Activated CD8-positive, alpha-beta T cell treated with anti-CD3 and anti-CD28 coated beads for 36 hours (primary cell): ENCODE measurements at places on chromosomes 16 and 17.

DNA sequence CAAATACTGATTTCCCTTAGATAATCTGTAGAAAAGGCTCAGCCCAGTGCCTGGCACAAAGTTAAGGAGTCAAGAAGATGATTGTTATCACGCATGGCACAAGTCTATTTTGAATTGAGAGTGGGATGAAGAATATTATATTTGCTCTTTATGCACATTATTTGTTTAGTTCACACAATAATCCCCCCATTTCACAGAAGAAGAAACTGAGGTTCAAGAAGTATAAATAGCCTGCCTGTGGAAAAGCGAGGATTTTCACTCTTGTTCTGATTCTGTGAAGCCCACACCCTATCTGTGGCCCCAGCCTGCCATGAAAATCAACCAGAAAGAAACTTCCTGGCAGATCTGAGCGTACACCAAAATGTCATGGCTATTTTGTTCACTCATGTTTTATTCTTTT, 73.0 kb downstream of the YPEL2 start:
- DNase-seq = no peak

DNA sequence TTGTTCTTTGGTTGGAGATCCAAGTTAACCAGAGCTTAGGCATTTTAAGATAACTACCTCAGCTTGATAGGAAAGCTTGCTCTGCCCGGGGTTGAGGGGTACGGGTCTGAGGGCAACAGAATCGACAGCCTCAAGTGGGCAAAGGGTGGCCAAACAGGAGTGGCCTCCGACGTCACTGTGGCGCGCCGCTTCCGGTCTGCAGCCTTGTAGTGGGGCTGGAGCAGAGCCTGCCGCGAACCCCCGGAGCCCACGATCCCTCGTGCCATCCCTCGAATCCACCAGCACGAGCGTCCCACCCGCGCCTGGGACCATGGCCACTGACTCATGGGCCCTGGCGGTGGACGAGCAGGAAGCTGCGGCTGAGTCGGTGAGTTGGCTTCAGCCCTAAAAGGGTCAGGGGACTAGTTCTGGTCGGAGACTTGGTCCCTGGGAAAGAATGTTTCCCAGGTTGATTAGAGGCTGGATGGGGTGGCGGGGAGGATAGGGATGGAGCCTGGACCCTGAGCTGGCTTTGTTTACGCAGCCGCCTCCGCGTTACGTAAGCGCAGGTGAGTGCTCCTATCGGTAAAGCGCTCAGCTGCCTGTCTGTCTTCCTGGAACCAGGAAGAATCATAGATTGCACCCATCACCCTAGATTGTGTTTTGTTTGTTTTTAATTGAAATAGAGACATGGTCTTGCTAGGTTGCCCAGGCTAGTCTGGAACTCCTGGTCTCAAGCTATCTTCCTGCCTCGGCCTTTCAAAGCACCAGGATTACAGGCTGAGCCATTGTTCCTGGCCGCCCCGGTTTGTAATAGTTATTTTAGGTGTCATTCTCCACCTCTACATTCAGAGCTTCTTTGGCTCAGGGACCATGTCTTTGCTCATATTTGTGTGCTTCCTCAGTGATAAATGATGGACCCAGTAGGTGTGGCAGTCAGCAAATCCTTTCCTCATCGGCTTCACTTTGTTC, at the start of gene DDX19B:
DDX19B (plus strand) TSS at position 199 of the 951 bp plus-strand sequence; CDS start at position 311, 112 bp downstream.
- peak; percentile 83 for DNase-seq

- DNase-seq = peak; percentile 15
Observed at GRCh38 chr17:33521784-33522183, 228.7 kb upstream of the ASIC2 start.

DNA sequence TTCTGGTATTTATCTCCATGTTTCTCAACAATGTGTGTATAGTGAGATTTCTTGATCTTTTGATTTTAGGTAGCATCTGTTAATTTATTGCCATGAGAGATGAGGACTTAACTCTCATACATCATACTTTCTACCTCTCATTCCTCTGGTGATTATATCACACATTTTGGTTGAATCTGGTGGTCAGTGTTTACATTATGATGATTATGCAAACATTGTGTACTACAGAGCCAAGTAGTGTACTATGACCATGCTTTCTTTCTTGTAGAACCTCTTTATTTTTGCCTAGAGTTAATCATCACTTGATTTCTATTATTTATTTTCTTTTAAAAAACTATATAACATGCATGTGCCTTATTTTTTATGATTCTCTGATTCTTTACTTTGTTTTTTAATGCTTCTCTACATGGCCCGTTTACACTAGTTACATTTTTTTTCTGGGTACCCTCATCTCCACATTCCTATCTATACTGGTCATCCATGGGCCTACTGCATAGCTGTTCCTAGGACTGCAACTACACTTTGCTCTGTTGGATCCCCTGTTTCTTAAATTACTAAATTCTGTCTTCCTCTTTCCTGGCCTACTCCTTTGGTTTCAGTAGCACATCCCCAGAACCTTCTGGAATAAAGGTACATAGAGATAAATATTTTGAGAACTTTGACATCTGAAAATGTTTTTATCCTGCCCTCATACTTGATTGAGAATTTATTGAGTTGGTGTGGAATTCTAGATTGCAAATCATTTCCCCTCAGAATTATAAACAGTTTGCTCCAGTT, 63.0 kb upstream of the LRRC37A3 start:
- no peak for DNase-seq

- no peak for DNase-seq
Observed at GRCh38 chr16:85483424-85483823, 129.7 kb upstream of the GSE1 start.

GRCh38 chr17:80647746-80648145, 103.1 kb downstream of the RPTOR start:
- DNase-seq = peak; percentile 26

DNA sequence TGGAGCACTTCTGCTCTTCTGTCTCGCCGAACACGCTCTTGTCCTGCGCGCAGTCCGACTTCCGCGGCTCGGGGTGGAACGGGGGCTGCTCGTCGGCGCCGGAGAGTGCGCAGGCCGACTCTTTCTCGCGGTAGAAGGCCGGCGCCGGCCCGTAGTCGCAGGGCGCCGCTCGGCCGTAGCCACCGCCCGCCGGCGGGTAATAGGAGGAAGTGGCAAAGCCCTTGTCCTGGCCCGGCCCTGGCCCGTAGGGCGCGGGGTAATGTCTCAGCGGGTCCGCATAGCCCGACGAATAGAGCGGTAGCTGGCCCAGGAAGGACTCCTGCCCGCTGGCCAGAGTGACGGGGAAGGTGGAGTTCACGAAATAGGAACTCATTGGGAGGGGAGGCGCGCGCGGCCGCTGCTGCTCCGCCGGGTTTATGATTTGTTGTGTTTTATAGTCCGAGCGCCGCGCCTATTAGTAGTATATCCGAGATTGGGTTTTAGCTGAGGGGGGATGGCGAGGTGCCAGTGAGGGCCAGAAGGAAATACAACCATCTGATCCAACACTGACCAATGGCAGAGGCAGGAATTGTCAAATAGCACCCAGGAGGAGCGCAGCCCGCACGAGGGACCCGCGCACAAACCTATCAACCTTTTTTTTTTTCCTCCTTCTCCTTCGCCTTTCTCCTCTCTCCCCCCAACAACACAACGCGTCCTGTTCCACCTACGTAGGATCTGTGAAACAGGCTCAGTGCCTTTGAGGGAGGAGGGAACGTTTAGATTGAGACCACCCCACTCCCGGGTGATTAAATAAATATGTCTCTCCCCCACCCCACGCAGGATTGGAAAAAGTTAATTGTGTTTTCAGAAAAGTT, 4.4 kb upstream of the HOXB5 start:
- DNase-seq = peak; percentile 50

DNA sequence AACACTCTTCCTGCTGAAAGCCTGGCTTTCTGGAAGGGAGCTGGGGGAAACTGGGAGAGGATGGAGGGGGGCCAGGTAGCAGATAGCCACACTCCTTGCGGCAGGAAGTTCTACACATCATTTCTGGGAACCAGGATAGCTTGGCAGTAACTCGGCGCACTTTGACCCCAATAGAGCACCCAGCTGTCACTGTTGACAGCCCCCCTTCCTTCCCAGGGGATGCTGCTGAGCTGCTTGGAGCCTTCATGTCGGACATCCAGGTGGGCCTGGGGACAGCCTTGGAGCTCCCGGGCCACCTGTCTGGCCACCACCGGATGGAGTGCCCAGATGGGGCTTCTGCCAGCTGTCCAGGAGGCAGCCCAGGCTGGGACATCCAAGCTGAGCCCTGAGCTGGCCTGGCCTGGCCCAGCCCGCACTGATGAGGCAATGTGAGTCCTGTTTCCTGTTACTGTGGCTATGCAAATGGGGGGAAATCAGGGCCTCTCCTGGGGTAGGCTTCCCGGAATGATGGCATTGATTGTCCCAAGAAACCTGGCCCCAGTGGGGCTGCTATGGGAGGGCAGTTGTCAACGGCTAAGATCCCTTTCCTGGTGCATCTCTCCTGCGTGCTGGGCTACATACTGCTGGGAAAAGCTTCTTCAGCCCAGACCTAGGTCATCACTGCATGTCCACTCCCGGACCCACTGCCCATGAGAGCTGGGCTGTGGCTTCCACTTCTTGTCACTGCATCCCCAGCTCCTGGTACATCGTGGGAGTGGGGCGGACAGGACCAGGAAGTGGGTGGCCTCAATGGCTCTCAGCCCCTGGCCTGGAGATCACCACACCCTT, 50.0 kb downstream of the SOCS1 start:
- no peak for DNase-seq

GRCh38 chr16:84617791-84618580, at the start of gene COTL1:
TSS of gene COTL1 (minus strand) at chr16:84618078. CDS start at chr16:84617914, 164 bp downstream.
- peak; percentile 99 for DNase-seq

- DNase-seq = no peak
Observed at GRCh38 chr17:37283414-37283961, 92.3 kb upstream of the C17orf78 start.

DNA sequence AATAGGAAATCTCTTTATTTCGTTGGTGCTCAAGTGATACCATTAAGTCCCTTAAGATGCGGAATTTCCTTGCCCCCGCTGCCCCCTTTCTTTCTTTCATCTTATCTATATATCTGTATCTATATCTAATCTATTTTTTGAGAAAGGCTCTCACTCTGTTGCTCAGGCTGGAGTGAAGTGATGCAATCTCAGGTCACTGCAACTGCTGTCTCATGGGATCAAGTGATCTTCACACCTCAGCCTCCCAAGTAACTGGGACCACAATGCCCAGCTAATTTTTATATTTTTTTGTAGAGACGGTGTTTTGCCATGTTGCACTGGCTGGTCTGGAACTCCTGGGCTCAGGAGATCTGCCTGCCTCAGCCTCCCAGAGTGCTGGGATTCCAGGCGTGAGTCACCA, 693.5 kb downstream of the WWOX start:
- DNase-seq = no peak

GRCh38 chr17:39576187-39576586, 31.5 kb downstream of the NEUROD2 start:
- peak; percentile 14 for DNase-seq

GRCh38 chr17:81457917-81458555, 54.6 kb downstream of the ACTG1 start:
- DNase-seq = peak; percentile 24

- no peak for DNase-seq
Observed at GRCh38 chr17:17636272-17636885, 44.9 kb upstream of the PEMT start.

- DNase-seq = no peak
Observed at GRCh38 chr16:84959045-84959576, 52.2 kb downstream of the ZDHHC7 start.

DNA sequence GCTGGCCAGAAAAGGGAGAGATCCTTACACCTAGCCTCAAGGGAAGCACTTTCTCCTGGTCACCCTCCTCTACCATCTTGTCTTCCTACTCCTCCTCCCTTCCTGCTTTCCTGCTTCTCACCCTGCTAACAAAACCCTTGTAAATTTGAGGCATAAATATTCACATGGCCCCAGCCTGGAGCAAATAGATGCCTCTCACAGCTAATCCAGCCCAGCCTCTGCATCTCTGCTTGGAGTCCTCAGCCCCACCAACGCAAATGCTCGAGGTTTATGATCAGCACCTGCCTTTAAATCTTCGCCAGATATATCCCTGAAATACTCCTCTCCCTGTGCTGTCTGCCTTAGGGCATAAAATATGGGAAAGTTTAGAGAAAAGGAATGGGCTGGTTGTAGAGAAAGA, 205.2 kb upstream of the CDH5 start:
- no peak for DNase-seq

DNA sequence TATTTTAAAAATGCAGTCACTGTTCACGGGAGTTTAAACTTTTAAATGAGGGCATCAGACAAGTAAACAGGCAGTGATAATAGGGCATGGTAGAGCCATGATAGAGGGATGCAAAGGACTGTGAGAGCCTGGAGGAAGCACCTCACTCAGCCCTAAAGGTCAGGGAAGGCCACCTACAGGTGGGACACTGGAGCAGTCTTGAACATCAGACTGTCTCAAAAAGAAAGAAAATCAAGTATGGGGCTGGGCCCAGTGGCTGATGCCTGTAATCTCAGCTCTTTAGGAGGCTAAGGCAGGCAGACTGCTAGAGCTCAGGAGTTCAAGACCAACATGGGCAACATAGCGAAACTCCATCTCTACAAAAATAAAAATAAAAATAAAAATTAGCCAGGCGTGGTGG, 31.0 kb upstream of the DHRS7B start:
- DNase-seq = peak; percentile 26

GRCh38 chr16:56355221-56355620, 70.1 kb downstream of the AMFR start:
- no peak for DNase-seq

GRCh38 chr17:6092182-6092902, 22.2 kb downstream of the WSCD1 start:
- no peak for DNase-seq

DNA sequence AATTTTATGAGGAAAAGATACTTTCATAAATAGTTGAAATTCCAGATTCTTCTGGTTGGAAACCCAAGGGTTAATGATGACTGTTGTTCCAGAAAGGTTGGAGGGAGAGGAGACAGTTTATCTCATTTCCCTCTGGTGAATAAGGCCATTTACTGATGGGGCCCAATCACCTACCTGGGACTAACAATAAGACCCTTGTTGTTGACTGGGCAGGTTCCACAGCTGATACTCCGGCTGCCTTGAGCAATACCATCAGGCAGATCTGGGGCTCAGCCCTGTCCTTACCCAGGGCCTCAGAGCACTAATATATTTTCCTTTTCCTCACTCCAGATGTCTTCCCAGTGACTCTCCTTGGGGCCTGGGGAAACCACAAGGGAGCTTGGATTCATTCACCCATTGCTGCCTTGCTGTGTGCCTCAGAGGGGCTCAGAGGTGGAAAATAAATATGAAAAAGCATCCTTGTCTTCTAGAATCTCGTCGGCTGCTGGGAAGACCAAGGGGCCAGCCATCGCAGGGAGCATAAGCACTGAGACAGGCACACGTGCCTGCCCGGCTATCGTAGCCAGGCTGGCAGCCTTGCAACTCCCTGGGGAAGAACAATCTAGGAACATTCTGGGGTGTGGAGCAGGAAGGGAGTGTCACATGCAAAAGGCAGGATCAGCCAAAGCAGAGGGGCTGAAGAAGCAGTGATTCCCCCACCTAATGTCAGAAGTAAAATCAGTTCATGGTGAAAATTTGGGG, 54.4 kb downstream of the MPRIP start:
- DNase-seq = no peak

DNA sequence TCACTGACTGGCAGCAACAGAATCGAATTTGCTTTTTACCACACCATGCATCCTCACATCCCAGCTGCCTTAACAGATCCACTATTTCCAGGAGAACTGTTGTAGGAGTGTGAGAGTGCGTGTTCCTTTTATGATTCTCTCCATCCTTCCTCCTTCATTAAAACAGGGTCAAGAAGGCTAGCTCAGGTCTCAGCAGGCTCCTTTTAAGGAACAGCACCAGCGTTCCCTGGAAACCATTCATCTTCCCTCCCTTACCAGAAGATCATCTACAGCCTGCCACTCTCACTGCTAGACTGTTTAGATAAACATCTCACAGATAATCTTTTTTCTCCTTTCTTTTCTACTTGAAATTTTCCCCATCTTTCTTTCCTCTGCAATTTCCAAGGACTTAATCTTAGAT, 1531.9 kb upstream of the CDH8 start:
- no peak for DNase-seq
